ENCODE measurements at places on chromosomes 7 and 10.

- DNase-seq, result no peak
Measured at GRCh38 chr7:33334349-33334748, 205.0 kb downstream of the BBS9 start.

- DNase-seq, result no peak
Measured at GRCh38 chr7:112365551-112365950, 84.7 kb upstream of the IFRD1 start.

DNA sequence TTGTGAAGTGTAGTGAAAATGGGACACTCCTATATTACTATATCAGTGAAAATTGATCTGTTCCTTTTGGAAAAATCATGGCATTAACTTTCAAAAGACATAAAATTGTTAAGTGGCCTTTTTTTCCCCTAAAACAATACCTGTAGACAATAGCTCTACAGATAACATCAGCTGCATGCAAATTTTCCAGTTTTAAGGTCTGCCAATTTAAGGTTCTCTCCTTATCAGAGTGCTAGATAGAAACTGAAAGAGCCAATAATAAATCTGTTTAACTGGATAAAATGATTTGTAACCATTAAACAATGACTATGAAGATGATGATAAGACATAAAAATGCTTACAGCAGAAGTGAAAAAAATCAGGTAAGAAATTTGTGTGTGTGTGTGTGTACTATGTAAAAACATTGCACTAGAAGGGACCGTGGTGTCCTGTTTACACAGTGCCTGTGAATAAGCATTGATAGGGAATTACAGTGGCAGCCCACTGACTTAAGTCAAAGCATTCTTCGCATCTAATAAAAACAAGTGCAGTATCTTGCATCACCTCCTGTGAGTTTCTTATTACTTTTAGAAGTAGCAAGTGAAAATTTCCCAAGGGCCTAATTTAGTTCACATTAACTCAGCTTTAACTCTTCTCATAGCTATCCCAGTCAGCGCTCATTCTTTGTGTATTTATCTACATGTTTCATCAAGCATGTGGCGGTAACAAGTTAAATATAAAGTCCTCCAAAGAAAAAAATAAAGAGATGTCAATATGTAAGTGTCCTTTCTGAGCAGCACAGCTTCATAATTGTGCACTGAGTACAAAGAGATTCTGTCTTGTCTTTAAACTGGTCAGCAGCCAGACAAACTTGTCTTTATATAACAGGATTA is 261.9 kb downstream of the ARL4A start:
- no peak for DNase-seq

- DNase-seq, result no peak
Measured at GRCh38 chr7:11166051-11166450, 192.4 kb downstream of the PHF14 start.

GRCh38 chr10:87090779-87091178 is 3.9 kb downstream of the GLUD1 start:
- no peak for DNase-seq

DNA sequence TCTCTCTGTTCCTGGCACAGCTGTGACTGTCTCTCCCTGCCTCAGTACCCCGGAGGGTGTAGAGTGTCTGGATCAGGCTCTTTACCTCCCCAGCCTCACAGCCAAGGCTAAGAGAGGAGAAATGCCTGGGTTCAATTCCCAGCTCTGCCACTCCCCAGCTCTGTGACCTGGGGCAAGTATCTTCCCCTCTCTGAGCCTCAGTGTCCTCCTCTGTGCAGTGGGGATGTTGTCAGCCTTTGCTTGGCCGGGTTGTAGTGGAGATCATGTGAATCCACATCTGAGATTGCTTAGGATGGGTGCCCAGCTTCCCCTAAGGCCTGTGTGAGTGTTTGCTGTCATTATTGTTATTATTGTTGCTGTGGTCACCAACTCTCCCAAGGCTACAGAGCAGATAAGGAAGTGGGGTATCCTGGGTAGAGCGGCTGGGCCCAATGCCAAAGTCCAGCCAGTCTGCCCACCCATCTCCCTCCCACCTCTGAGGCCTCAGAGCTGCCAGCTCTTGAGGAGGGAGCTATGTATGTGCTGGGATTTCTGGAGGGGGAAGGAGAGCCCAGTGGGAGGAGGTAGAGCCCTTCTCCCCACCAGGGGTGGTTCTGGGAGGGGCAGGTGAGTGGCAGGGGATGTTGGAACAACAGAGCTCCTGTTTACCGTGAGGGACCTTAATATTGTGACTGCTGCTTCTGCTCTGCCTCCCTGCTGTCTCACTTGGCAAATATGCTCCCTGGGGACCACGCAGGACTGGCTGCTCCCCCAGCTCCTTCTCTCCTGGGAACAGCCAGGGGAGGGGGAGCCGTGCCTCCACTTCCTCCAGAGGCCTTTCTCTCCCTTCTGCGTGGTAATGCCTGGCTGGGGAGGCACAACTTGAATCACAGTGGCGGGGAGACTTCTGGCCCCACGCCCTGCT is 170.5 kb downstream of the RPS24 start:
- DNase-seq, result no peak

GRCh38 chr10:49058463-49059255 is 56.7 kb downstream of the VSTM4 start:
- DNase-seq, result no peak

- no peak for DNase-seq
Measured at GRCh38 chr7:157423348-157423747, 86.5 kb downstream of the DNAJB6 start.

GRCh38 chr7:136496551-136496950 is 371.9 kb upstream of the CHRM2 start:
- no peak for DNase-seq

GRCh38 chr7:87543623-87544022 is 57.1 kb downstream of the ABCB1 start:
- DNase-seq, result no peak

DNA sequence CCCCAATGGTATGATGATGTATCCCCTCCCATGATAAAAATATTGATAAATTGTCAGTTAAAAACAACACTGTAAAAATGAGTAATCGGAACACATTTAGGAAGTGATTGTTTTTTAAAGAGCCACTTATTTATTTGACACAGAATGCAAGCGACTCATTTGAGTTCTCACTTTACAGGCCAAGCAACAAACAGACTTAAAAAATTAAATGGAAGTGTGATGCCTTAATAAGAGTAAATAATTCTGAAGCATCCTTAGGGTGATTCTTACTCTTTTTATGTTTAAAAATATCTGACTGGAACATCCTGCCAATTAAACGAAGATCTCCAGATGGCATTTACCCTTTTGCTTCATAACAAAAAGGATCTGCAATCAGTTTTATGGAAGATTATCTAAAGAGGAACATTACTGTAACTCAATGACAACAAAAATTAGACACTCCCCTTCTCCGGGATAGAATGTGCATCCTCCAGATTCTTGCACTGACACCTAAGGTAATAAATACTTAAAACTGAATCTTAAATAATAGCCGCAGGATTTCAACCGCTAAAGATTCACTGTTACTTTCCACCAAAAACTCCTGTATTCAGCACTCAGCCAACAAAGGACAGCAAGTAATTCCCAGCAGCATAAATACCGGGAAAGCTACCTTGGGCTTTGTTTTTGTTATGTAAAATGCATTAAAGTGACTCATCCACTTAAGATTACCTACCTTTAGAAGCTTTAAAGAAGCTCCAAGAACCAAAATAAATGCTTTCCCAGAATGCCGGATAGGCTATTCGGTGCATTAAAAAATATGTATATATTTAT is 1.7 kb downstream of the CACNA2D1 start:
- DNase-seq, result no peak

DNA sequence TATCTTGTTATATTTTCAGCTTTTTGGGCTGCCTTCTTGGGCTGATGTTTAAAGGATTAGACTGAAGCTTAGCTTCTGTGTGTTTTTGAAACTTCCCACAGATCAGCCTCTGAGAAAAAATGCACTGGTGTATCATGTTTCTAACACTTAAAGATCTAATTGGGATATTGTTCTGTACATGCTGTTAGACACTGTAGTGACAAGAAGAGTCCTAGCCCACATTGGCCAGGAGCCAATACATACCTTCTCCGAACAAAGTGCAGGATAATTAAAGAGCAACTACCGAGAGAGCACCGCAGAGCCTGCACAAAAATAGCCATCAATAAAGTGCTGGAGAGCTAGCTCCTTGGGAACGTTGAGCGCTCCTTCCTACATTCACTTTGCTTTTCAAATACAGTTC is 289.4 kb upstream of the SP8 start:
- DNase-seq, result peak; percentile 88

- DNase-seq, result no peak
Measured at GRCh38 chr10:113718969-113719822, 32.3 kb upstream of the PLEKHS1 start.

- no peak for DNase-seq
Measured at GRCh38 chr10:5622186-5622960, 44.0 kb downstream of the ASB13 start.

DNA sequence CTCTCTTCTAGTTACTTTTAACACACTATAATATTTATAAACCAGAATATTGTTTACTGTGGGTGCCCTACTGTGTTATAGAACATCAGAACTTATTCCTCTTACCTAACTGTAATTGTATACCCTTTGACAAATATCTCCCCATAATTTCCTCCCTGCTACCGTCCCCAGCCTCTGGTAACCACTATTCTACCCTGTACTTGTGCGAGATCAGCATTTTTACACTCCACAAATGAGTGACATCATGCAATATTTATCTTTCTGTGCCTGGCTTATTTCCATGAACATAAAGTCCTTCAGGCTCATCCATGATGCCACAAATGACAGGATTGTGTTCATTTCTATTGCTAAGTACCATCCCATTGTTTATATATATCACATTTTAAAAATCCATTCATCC is 139.8 kb upstream of the RSU1 start:
- no peak for DNase-seq

DNA sequence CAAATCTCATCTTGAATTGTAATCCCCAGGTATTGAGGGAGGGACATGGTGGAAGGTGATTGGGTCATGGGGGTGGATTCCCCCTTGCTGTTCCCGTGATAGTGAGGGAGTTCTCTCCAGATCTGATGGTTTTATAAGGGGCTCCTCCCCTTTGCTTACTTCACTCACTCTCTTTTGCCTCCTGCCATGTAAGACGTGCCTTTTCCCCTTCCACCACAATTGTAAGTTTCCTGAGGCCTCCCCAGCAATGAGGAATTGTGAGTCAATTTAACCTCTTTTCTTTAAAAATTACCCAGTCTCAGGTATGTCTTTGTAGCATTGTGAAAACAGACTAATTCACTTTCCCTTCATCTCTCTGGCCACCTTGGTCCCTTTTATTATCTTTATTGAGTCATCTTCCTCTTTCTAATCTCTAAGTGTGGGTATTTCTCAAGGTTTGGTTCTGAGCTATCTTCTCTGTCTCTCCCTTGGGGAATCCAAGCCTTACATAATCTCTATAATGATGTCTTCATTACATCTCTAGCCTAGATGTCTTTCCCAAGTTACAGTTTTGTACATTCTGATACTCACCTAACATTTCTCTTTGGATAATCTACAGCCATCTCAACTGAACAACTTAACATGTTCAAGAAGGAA is 99.1 kb upstream of the JCAD start:
- no peak for DNase-seq

- DNase-seq, result no peak
Measured at GRCh38 chr10:13440185-13441061, 88.4 kb downstream of the BEND7 start.

- DNase-seq, result no peak
Measured at GRCh38 chr7:123635551-123636359, 19.9 kb upstream of the LMOD2 start.

DNA sequence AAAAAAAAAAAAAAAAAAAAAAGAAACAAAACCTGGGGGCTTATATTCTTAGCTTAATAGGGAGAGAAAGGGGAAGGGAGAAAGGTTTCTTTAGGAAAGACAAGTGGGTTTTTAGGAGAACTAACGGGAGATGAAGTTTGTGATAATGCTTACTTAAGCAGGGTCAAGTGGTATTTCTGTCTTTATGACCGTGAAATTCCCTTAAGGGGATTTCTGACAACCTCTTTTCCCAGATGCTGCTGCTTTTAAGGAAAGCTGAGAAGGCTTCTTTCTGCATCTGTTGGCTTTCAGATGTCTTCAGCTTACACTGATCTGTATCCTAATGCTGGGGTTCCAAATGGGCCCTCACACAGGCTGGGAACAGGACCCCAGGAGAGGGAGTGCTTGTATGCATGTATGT is 42.6 kb downstream of the ADAMTS14 start:
- DNase-seq, result no peak

- no peak for DNase-seq
Measured at GRCh38 chr10:120825878-120826769, 25.0 kb upstream of the WDR11 start.

DNA sequence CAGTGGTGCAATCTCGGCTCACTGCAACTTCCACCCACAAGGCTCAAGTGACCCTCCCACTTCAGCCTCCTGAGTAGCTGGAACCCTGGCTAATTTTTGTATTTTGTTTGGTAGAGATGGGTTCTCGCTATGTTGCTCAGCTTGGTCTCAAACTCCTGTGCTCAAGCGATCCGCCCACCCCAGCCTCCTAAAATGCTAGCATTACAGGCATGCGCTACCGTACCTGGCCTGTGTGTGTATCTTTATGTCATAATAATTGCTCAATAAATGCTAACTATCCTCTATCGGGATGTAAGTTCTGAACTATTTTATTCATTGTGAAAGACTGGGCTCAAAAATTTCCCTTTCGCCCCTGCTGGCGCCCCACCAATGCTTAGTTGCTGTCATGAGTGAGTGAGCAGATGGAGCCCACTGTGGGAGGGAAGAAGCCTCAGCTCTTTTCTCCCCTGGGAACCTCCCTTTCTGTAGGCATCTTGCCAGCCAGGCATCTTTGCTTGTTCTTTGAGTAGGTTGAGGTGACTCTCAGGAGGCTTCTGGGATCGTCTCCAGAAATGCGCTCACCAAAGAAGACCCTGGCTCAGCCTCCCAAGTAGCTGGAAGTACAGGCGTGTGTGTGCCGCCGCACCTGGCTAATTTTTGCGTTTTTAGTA is 38.3 kb downstream of the CAMK1D start:
- no peak for DNase-seq
